Stimulated activated CD4-positive, alpha-beta T cell treated with anti-CD3 and anti-CD28 coated beads, Interleukin-4, amount 100 ng/mL, for 24 hours (primary cell): ENCODE measurements at places on chromosomes 5 and 9.

GRCh38 chr9:131554087-131554842, 8.9 kb downstream of the PRRT1B start:
- DNase-seq, result no peak

DNA sequence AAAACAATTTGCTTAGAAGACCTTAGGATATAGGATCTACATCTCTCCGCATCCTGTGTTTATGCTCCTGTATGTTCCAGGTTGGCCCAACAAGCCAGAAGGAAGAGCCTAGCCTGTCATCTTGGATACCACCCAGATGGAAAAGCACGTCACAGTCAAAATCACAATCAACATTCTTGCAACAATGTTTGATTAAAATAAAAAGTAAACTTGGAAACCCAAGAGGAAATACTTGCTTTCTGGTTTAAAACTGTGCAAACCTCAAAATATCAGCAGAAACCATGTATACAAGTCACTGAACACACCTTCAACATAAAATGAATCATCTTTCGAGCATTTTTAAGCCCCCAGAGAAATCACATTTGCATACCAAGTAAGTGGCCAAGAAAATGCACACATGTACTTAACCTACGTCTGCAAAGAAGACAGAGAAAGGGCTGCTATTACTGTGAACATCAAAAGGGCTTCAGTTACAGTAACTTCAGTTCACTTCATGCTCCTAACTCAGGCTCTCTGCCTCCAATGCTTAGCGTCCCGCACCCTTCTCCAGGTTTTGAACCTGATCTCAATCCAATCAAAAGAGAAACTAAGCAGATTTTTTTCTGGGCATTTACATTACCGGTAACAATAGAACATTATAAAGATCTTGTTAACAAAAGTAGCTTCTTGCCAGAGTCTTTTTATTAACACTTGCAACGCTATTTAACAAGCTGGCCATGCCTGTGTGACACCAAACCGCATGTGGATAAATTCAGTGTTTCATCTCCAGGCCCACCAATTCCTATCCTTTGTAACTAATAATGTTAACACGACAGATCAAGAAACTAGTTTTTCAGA, 1.3 kb downstream of the ENC1 start:
- no peak for DNase-seq

DNA sequence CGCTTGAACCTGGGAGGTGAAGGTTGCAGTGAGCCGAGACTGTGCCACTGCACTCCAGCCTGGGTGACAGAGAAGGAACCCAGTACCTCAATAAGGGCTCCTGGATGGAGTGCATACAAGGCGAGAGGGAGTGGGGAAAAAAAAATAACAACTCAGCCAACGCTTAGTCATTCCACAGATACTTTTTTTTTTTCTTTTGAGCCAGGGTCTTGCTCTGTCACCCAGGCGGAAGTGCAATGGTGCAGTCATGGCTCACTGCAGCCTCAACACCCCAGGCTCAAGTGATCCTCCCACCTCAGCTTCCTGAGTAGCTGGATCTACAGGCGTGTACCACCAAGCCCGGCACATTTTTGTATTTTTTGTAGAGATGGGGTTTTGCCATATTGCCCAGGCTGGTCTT, 59.5 kb upstream of the GGTA1 start:
- no peak for DNase-seq

GRCh38 chr5:26553079-26553478, 485.3 kb downstream of the CDH9 start:
- DNase-seq, result no peak

GRCh38 chr5:106854922-106855321, 815.8 kb downstream of the EFNA5 start:
- no peak for DNase-seq

DNA sequence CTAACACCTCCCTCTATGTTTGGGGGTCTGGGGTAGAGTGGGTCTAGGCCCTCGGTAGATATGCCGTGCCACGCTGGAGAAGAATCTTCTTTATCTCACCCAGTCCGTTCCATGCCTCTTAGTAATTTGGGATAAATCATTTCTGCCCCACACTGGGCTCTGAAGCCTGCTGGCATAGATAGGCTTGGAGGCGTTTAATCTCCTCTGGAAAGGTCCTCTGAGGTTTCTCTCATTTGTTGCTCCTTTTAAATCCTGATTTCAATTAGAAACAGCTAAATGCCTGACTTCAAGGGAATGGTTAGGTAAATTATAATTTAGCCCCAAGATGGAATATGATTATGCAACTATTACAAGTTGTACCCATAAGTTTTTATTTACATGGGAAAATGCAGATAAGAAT, 57.8 kb upstream of the AKNA start:
- no peak for DNase-seq
